Activated CD4-positive, alpha-beta T cell treated with anti-CD3 and anti-CD28 coated beads for 36 hours (primary cell): ENCODE measurements at places on chromosomes 13 and 19.

- DNase-seq: no peak
These were observed 251.0 kb upstream of the STARD13 start for GRCh38 chr13:33536601-33537000.

- peak; percentile 92 for DNase-seq
These were observed 3.9 kb downstream of the ANKRD24 start for GRCh38 chr19:4186087-4186993.

- no peak for DNase-seq
These were observed 16.6 kb downstream of the ZNF536 start for GRCh38 chr19:30388819-30389218.

DNA sequence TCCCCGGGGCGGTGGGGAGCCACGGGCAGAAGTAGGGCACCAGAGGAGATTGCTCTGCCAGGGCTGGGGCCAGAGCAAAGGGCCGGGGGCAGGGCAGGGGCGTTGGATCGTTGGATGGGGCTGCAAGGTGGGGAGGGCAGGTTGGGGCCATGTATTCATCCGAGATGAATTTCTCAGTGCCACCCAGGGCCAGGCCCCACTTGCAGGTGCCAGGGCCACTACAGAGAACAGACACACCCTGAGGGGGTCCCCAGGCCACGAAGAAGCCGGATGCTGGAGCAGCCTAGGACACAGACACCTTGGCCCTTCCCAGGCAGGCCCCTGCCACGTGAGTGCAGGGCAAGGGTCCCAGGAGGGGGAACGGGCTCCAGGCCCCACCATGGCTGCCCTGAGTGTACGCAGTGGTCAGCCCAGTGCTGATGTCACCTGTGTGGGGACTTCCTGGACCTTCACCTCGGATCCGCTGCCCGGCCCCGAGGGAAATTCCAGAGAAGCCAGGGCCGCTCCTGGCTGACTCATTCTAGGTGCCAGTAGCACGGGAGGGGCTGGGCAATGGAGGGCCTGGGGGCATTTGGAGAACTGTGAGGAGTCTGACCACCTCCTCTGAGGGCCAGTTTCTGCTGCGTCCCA lies 9.6 kb upstream of the SBNO2 start:
- DNase-seq: no peak

DNA sequence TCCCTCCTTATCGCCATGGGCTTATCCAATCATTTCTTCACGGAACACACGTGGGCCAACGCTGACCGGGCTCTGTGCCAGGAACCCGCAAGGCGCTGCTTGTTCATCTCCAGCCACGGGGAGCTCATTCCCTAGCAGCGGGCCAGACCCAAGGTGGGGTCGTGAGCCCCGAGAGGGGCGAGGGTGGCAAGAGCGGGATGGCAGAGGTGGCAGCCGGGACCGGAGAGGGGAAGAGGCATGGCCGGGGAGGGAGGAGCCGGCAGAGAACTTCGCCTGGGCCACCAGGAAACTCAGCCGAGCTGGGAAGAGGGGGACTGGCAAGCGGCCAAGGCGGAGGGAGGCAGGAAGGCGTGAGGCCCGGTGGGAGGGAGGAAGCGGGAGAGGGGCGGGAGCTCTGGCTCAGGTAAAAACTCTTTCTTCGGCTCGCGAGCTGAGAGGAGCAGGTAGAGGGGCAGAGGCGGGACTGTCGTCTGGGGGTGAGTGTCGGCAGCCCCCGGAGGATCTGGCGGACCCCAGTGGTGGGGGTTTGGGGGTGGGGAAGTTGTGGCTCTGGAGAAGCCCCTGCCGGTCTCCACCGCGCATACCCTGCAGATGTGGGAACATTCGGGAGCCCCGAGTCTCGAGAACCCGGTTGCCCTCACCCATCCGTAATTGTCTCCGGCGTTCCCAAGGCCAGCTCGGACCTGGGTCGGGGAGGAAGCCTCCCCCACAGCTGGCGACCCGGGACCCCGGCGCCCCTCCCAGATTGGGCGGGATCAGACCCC lies at the start of gene B3GNT3:
Gene B3GNT3 (plus strand): TSS at position 408 of the 764 bp plus-strand sequence. CDS start 12,670 bp downstream, outside the sequence.
- peak; percentile 56 for DNase-seq

DNA sequence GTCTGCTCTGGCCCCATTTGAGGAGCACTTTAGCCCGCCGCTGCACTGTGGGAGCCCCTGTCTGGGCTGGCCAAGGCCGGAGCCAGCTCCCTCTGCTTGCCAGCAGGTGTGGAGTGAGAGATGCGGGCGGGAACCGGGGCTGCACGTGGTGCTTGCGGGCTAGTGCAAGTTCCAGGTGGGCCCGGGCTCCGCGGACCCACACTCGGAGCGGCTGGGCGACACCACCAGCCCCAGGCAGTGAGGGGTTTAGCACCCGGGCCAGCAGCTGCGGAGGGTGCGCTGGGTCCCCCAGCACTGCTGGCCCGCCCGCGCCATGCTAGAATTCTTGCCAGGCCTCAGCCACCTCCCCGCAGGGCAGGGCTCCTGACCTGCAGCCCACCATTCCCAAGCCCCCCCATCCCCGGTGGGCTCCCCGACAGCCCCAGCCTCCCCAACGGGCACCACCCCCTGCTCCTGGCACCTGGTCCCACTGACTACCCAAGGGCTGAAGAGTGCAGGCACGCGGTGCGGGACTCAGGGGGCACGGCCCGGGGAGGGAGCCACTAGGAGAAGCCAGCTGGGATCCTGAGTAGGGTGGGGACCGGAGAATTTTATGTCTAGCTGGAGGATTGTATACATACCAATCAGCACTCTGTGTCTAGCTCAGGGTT lies 19.1 kb downstream of the COMMD6 start:
- DNase-seq: no peak

DNA sequence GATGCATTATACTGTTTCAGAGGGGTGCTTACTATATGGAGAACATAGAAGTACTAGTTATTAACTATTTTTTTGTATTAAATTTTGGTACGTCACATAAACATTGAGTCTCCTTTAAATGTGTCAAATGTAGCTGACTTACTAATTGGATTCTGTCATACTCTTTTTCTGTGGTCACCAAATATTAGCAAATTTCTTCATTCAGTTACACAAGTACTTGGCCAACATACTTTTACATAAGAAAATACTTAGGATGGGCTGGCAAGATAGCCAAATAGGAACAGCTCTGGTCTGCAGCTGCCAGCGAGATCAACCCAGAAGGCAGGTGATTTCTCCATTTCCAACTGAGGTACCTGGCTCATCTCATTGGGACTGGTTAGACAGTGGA lies 19.2 kb downstream of the LPAR6 start:
- no peak for DNase-seq

DNA sequence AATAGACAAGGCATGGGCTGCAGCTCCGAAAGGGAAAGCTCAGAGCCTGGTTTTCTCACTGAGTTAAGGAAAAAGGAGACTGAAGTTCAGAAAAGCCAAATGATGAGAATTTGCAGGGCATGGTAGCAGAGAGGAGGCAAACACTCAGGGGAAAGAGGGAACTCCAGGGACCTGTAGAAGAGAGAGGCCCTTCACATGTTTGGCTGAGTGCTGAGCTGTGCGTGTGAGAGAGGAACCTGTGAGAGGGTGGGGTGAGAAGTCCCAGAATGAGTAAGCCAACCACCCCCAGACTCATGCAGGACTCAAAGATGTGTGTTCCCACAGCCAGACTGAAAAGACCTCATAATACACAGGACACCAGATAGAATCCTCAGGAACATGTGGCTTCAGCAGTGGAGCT lies 2.8 kb upstream of the CRYL1 start:
- peak; percentile 51 for DNase-seq

DNA sequence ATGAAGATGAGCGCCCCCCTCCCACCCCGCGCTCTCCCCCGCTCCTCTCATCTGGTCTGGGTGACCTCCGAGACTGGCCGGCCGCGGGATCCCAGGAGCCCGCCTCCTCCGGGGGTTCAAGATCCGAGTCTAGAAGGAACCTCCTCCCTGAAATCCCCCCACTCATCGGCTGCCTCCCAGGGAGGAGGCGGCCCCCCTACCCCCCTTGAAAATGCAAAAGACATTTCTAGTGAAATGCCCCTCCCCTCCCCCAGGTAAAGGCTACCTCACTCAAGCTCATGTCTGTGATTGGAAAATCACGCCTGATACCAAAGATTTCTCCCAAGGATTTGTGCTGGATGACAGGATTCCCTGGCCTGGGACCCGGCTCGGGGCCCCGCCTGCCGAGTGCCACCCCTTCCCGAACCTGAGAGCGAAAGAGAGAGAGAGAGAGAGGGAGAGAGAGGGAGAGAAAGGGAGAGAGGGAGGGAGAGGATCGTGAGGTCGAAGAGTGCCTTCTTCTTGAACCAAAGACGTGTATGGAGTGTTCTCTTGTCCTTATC lies 23.4 kb downstream of the ONECUT3 start:
- DNase-seq: no peak

- DNase-seq: no peak
These were observed 778.3 kb upstream of the PCDH20 start for GRCh38 chr13:62193919-62194318.

DNA sequence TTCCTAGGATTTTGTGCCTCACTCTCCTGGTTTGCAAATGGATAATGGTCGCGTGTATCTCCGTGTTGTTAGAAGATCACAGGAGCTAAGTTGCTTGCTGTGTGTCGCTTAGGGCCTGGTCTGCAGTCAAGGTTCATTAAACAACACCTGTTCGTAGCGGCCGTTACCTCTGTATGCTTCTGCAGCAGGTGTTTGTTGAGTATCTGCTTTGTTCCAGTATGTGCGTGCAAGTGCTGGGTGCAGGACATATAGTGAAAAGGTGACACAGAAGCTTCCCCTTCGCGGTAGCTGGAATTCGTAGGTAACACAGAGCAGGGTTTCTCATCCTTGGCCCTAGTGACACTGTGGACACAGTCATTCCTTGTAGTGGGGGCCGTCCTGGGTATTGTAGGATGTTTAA lies 5.4 kb downstream of the MED25 start:
- no peak for DNase-seq

DNA sequence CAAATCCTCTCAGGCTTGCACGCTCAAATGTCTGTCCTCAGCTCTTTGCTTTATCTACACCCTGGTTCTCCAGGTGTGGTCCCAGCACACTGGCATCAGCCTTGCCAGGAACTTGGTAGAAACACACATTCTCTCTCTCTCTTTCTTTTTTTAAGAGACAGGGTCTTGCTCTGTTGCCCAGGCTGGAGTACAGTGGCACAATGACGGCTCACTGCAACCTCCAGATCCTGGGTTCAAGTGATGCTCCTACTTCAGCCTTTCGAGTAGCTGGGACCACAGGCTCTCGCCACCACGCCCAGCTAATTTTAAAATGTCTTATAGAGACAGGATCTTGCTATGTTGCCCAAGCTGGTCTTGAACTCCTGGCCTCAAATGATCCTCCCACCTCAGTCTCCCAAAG lies 20.8 kb downstream of the ADGRL1 start:
- DNase-seq: no peak

GRCh38 chr19:369256-369655 lies 24.7 kb upstream of the MIER2 start:
- no peak for DNase-seq

DNA sequence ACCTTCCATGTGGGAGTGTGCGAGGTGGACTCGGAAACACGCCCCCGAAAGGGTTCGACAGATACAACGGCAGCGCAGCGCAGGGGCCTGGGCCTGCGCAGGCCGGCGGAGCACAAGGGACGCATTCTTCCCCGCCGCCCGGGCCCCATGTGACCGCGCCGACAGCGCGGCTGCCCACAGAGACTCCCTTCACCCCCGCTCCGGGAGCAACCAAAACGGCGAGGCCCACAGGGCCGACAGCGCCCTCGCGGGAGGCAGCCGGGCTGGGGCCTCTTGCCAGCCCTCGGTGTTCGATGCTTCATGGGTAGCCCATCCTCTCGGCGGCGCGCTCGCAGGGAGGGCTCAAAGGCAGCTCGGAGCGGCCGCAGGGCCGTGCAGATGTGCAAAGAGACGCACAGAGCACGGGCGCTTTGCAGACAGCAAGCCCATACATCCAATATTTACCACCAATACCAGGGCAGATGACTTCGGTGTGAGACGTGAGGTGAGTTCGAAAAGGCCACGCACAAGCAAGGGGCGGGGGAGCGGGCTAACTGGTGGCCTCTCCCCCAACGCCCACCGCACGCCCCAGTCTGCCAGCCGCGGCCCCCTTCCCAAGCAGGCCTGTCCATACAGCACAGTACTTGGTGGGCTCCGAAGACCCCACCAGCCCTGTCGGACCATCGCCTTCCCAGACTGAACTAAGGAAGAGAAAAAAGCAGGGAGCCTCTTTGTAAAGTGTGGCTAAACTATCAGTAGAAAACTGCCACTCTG lies 89.9 kb downstream of the CRYL1 start:
- DNase-seq: no peak

DNA sequence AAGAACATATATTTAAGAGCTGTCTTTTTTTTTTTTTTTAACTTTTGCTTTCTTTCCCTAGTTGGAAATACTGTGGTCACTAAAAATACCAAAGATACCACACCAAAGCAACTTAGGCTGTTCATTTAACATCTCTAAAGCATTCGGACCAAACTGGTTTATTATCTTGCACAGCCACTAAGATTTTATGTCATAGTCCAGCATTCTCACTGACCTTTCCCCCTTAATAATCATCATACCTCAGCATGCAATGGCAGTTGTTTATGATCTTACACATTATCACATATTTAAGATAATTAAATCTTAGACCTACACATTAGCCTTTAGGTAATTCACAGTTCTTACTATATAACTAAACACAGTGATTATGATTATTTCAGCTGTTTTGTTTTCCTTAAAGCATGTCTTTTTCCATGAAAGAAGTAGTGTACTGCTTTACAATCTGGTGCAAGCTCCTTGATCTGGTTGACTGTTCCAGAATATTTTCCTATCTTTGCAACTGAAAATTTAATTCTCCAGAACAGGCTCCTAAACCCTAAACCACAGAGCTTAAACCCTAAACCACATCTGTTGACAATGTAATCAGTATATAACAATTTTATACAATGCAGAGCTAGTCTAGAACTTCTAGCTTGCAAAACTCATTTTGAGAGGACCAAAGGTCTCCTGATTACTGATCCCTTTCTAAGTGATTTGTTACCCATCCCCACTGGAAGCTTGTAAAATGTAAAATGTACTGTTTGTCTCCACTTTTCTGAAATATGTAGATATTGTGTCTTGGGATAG lies 74.2 kb downstream of the CDK8 start:
- DNase-seq: no peak

DNA sequence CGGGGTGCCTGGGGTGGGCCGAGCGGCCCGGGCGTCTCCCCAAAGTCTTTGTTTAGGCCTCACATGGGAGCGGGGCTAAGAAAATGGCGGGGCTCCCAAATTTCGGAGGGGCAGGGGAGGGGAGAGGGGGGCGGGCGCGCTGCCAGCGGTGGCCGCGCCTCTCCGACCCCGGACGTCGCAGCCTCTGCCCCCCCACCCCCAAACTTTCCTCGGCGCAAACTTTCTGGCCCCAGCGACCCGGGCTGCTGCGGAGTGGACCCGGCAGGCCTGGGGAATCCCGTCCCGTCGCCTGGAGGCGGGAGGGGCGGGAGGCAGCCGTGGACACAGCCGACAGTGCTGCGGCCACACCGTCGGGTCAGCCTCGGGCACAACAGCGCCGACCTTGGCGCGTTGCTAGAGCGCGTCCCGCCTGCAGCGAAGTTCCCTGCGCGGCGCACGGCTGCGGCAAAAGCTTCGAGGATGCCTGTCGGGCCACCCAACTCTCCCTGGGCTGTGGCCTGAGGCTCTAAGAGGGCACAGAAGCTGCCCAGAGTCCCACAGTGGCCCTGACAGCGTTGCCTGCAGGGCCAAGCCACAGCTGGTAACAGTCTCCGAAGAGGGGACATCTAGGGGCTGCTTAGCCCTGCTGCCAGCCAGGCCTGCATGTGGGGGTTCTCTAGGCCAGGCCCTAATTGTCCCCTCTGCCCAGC lies 1.3 kb downstream of the NFIX start:
- DNase-seq: no peak

GRCh38 chr13:37640499-37640898 lies 41.9 kb upstream of the POSTN start:
- no peak for DNase-seq

- DNase-seq: no peak
These were observed 80.3 kb upstream of the FLT1 start for GRCh38 chr13:28575200-28575599.

- no peak for DNase-seq
These were observed 314.8 kb downstream of the ZNF536 start for GRCh38 chr19:30686826-30687566.
